Ascending aorta (tissue), 2 donors: ENCODE measurements at places on chromosomes 5 and 9.

GRCh38 chr5:5278815-5279381 is 138.8 kb downstream of the ADAMTS16 start:
- no peak for DNase-seq

DNA sequence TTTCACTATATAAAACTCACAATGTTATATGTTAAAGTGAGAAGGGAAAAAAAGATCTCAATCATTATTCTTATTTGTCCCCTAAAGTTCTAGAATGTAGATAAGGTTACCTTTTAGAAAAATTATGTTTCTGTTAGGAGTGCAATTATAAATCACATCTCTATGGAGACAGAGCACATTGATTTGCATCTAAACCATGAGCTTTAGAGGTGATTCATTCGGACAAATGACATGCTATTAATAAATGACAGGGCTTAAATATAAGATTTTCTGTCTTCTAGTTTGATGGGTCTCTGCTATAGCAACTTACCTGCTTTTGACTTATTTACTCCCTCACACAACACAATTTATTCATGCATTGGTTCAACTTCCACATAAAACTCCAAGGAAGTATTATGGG is 39.8 kb downstream of the RASEF start:
- DNase-seq, result no peak

DNA sequence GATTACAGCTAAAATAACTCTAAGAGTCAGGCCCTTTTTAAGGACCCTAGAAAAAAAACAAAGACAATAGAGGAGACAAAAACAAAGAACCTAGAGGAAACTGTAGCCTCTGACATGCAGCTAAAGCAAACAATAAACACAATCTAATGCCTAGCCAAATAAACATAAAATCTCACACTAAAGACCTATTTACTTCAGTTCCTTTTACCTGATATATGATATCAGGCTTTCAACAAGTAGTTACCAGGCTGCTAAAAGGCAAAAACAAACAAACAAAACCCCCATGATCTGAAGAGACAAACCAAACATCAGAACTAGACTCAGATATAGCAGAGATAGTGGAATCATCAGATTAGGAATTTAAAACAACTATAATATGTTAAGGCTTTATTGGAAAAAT is 226.5 kb upstream of the POU5F2 start:
- DNase-seq, result no peak

- peak; percentile 56 for DNase-seq
Measured at GRCh38 chr9:127144670-127145445, 22.4 kb upstream of the ANGPTL2 start.

- DNase-seq, result no peak
Measured at GRCh38 chr5:143331956-143332355, 71.5 kb downstream of the NR3C1 start.

DNA sequence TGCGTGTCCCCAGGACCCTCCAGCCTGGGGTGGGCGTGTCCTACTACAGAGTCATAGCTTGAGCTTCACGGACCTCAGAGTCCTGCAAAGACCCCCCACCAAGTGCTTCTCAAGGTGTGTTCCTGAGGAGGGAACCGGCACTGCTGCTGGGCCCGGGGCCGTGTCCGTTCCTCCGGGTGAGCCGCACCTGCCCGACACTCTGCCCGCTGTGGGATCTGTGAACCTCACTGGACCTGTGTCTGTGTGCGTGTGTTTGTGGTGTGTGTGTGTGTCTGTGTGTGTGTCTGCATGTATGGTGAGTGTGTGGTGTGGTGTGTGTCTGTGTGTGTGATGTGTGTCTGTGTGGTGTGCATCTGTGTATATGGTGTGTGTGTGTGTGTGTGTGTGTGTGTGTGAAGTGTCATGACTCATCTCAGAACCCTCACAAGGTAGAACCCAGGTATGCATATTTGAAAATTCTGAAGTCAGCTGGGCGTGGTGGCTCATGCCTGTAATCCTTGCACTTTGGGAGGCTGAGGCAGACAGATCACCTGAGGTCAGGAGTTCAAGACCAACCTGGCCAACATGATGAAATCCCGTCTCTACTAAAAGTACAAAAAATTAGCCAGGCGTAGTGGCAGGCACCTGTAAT is 40.9 kb upstream of the RXRA start:
- no peak for DNase-seq

DNA sequence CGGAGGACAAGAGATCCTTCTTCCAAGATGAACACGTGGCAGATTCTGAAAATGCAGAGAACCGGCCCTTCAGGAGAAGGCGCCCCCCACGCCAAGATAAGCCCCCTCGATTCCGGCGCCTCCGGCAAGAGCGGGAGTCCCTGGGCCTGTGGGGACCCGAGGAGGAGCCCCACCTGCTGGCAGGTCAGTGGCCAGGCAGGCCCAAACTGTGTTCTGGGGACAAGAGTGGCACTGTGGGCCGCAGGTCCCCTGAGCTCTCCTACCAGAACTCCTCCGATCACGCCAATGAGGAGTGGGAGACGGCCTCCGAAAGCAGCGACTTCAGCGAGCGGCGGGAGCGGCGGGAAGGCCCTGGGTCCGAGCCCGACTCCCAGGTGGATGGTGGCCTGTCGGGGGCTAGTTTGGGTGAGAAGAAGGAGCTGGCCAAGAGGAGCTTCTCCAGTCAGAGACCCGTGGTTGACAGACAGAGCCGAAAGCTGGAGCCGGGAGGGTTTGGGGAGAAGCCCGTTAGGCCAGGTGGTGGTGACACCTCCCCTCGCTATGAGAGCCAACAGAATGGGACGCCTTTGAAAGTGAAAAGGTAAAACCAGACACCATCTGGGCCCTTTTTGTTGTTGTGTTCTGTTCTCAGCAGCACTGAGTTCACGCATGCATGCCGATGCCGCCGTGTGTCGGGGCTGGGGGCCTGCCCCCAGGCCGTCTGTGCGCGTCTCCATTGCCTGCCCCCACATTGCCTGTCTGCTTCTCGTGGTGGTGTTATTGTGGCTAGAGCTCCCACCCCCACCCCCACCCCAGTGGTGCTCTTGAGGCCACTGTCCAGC is 26.6 kb upstream of the POMT1 start:
- DNase-seq, result peak; percentile 58

- no peak for DNase-seq
Measured at GRCh38 chr5:69491838-69492390, 676 bp upstream of the OCLN start.

DNA sequence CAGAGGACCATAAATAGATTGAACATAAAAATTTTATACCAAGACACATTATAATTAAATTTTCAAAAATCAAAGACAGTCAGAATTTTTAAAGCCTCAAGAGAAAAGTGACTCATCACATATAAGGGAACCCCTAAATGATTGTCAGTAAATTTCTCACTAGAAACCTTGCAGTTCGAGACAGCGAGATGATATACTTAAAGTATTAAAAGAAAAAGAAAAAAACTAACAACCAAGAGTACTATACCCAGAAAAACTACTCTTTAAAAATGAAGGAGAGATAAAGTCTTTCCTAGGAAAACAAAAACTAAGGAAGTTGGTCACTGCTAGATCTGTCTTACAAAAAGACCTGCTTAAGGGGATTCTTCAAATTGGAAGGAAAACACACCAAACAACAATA is 251.4 kb upstream of the MSX2 start:
- no peak for DNase-seq

DNA sequence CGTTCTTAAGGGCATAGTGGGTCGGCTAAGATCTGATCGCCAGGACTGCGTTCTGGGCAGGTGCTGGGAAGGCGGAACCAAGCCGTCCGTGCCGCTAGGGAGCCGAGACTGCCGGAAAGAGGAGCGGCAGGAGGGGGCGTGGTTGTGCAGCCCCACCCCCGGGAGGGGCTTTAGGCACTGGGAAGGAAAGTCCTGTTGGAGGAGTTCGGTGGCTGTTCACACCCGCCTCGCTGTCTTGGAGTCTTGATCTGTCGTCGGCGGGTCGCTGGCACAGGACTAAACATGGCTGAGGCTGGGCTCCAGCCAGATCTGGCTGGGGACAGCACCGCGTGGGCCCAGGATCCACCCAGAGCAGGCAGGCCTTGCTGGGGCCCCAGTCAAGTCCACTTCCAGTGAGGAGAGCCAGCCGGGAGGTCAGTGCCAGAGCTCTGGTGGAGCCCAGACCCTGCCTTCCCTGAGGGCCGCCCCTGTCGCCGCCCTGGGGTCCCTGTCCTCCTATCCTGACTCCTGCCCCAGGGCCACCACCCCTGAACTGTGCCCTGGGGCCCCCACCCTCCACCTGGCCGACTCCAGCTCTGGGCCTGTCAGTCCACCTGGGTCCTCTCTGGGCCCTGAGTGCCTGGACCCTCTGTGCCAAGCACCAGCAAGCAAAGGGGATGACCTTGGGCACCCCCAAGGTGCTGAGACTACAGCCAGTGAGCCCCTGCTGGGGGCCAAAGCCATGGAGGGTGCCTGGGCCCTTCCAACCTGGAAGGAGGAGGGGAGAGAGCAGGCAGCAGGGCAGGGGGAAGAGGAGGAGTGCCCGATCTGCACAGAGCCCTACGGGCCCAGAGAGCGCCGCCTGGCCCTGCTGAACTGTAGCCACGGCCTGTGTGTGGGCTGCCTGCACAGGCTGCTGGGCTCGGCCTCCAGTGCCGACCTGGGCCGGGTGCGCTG is 4.5 kb downstream of the RNF208 start:
- DNase-seq, result no peak

GRCh38 chr5:149301049-149301743 is 29.5 kb downstream of the AFAP1L1 start:
- DNase-seq, result no peak

DNA sequence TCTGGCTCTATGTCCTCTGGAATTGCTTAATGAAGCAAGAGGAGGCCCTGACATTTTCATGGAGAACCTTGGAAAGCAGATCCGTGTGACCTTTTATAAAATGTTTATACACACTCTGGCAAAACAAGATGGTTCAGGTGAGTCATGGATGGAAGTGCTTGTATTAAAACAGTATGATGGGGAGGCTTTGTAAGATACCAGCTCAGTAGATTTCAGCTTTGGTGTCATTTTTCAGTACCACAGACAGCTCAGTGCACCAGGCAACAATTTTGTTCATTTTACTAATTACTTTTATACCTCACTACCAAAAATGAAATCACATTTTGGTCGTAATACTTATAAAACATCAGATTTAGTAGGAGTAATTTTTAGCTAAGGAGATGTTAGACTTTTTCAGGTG is 5.2 kb downstream of the KCNN2 start:
- no peak for DNase-seq

- DNase-seq, result no peak
Measured at GRCh38 chr5:91434348-91434747, 51.2 kb upstream of the ARRDC3 start.

DNA sequence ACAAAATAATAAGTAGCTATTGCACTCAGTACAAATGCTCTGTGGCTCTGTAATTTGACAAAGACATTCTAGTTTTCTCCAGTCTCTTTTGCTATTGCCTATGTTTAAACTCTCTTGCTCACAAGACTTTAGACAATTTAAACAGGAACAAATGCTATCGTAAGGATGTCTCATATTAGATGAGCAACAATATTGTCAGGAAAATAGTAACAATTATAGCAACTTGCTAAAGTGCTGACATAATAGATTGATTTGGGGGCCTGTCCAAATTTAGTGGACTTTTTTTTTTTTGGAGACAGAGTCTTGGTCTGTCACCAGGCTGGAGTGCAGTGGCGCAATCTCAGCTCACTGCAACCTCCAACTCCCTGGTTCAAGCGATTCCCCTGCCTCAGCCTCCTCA is 11.8 kb downstream of the KIF2A start:
- DNase-seq, result no peak

DNA sequence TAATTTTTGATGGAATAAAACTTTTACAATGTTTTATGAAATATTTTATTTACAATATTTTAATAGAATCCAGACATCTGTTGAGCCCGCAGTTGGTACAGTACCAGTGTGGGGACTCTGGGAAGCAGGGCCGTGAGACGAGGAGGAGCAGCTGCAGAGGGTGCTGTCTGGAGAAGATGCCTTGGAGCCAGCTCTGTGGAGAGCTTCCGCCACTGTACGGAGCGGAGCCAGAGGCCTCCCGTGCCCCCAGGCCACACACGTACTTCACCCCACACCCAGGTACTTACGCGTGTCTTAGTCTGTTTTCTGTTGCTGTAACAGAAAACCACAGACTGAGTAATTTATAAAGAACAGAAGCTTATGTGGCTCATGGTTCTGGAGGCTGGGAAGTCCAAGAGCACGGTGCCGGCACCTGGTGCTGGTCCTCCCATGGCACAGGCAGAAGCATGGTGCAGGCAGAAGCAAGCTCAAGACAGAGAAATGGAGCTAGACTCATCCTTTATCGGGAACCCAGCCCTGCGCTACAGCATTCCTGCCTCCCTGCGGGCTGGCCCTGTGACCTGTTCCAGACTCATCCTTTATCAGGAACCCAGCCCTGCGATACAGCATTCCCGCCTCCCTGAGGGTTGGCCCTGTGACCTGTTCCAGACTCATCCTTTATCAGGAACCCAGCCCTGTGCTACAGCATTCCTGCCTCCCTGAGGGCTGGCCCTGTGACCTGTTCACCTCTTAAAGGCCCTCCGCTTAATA is 23.3 kb downstream of the CEP72 start:
- no peak for DNase-seq

DNA sequence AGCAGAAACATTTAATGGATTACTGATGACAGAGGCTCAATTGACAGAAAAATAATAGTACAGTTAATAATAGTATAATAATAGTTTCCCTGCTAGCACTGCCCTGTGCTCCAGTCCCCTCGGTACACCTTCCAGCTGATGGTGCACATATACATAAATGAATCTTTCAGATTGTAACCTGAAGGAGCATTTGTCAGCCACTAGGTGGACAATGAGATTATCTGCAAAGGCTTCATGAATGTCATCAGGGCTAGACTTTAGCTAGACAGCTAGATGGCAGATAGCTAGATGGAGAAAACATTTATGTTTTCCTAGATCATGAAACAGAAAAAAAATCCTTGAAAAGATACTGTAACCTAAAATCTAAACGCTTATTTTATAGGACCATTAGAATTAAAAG is 304.4 kb upstream of the SMC2 start:
- DNase-seq, result no peak

- no peak for DNase-seq
Measured at GRCh38 chr5:77282337-77283027, 72.0 kb downstream of the PDE8B start.

- no peak for DNase-seq
Measured at GRCh38 chr9:91966503-91966902, 16.5 kb upstream of the ROR2 start.

DNA sequence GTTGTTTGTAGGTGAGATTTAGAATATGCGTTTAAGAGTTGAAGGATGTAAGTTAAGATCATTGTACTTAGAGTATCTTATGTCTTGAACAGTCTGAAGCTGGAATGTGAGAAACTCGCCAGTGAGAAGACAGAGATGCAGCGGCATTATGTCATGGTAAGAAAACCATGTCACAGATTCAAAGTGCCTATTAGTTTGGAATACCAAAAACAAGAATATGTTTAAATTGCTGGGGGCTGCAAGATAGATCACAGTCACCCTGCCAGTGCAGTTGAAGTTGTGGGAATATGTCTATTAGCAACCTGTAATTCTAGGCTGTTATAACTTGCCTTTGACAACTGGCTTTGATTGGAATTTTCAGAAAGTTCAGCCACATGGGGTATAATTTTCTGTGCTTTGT is 3.0 kb downstream of the TLE4 start:
- no peak for DNase-seq
